ENCODE measurements at places on chromosomes 7 and 10.

- peak; percentile 60 for DNase-seq
Observed at GRCh38 chr10:97400665-97401454, at the start of gene RRP12. RRP12 (minus strand) TSS chr10:97401340; CDS start chr10:97401231, 109 bp downstream.

- DNase-seq, result no peak
Observed at GRCh38 chr10:28533186-28533564, 257 bp downstream of the WAC start.

GRCh38 chr7:6392712-6393666 lies 54.8 kb downstream of the DAGLB start:
- no peak for DNase-seq

DNA sequence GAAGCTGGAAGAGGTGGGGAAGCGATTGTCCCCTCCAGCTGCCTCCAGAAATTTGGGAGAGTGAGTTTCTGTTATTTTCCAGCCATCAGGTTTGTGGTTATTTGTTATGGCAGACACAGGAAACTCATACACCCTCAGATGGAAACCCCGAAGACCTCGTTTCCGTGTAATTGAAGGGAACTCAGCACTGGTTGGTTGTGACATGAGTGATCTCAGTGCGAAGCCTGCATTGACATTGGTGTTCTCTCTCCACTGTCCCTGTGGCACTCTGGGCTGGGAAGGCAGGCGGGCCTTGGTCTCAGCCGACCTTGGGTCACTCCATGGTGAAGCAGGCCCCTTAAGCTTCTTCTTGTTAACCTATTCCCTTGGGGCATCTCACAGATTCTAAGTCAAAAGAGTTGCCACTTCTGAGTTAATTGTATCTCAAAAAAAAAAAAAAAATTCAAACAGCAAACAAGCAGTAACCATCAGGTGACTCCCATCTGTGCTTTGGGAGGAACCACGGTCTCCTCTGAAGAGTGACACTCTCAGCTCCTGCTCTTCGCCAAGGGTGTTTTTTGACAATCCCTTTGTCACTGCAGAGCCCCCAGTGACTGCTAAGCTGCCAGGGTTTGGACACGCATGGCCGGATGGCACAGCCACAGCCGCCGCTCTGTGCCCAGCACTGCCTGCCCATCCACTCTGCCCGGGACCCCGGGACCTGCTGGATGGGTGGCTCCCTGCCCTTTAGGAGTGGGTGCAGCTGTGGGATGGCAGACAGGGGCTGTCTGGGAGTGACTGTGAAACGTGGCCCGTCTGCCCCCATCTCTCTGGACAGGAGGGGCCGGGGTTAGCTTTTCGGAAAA lies 233.6 kb downstream of the PRPF18 start:
- DNase-seq, result no peak

All from activated naive CD8-positive, alpha-beta T cell treated with anti-CD3 and anti-CD28 coated beads, Interleukin-2, amount 50 U/mL, for 16 hours (primary cell).